ENCODE measurements at places on chromosomes 4 and X.

GRCh38 chr4:185651137-185651677 is 115.9 kb upstream of the PDLIM3 start:
- DNase-seq, result no peak

DNA sequence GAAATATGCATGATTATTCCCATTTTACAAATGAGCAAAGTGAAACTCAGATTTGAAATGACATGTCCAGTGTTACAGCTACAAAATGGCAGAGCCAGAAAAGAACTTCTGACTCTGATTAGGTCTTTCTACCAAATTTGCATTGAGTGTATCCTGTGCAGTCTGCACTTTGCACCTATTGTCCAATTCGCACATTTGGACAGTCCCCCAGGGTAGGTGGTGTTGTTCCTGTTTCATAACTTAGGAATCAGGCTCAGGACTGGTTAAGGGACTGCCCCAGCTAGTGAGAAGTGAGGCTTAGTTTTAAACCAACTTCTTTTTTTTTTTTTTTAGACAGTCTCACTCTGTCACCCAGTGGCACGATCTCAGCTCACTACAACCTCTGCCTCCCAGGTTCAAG is 137.9 kb upstream of the NALF2 start:
- no peak for DNase-seq

GRCh38 chr4:101141230-101141629 is 206.1 kb downstream of the PPP3CA start:
- no peak for DNase-seq

GRCh38 chr4:34181891-34182290 is 2062.4 kb downstream of the ARAP2 start:
- no peak for DNase-seq

GRCh38 chrX:35728481-35728880 is 69.7 kb upstream of the MAGEB16 start:
- DNase-seq, result no peak

All from NCI-H774 (cell line).